ENCODE measurements at places on chromosomes 11 and 22. TPM values are rescaled to one million over a fixed set of nuclear protein-coding genes. Genes with fewer than 3 reads are reported as not detected.
A peak's percentile ranks its signal among the peaks of the same experiment; 100 is the strongest.

DNA sequence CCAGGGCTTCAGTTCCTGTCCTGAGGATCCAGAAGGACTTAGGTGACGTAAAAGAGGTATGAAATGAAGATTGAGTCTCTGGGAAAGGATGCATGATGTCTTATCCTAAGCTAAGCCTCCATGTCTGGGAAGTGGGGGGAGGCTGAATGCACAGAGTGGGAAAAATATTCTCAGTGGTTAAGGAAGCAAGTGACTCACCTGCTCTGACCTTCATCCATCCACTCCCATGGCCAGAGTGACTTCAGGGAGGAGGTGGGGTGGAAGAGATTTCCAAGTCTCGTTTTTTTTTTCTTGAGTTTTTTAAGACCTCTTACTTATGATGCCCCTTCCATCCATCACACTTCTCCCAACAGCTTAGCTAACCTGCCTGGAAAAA is 32.5 kb upstream of the POLD3 start:
- DNase-seq: peak; percentile 23

The ELF5 gene
- not detected for total RNA-seq

GRCh38 chr11:17400048-17400775 is 11.8 kb upstream of the KCNJ11 start:
- no peak for DNase-seq

GRCh38 chr11:124842305-124842704 is 22.9 kb upstream of the ROBO3 start:
- DNase-seq: no peak

DNA sequence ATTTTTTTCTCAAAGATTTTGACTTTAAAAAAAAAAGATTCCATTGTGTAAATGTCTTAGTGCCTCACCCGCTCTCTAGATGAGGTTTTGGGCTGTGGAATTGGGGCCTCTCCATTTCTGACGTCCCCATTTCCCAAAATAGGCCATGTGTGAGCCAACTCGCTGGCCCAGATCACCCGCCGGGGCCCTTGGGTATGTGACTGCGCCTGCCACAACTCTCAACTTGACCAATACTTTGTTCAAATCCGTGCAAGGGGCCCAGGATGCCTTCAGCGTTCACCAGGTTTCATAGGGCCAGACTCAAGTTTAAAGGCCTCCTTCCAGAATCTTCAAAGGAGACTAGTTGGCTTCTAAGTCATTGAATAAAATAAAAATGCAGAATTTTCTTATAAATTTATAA is 96.0 kb downstream of the DHCR7 start:
- no peak for DNase-seq

The GP1BB gene
- 2.8 TPM for total RNA-seq

- no peak for DNase-seq
Measured at GRCh38 chr11:129788278-129788677, 27.4 kb upstream of the TMEM45B start.

DNA sequence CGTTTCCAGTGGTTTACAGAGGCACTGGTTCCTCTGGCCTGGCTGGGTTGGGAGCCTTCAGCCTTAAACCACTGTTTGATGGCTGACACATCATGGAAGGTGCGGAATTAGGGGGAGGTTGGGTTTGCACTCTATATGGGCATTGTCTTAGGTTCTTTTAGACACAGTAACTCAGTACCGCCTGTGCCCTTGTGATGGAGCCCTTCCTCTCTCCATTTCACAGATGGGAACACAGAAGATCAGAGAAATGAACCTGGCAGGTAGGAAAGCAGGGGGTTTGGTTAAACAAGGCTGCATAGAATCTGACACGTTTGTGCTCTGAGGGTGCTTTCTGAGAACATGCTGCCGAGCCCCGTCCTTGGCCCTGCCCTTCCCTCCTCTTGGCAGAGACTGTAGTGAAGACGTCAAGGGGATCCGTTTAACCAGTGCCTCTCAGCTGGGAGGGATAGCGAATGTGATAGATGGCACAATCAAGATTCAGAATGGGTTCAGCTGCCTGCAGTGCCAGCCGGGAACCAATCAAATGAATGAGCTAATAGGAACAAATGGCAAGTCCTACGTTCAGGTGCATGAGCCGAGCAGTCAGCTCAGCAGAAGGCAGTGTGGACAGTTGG is 228.6 kb downstream of the TBC1D22A start:
- no peak for DNase-seq

DNA sequence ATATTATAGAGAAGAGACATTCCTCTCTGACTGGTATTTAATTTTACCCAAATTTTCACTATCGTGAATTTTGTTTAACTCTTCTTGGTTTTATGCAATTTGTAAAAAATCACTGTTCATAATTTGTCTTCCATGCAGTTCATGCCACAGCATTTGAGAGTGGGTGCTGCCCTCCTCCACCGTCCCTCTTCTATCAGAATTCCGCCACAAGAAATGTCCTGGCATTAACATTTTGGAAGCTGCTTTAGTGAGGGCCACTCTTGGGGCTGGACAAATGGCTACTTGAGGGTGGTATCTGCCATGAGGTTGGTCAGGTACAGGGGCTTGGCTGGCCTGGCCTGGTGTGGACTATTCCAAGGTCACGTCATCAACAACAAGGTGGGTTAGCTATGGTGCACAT is 68.3 kb upstream of the CLDN5 start:
- DNase-seq: no peak

The RAG2 gene
- not detected for total RNA-seq

The BBOX1 gene
- 0.62 TPM for total RNA-seq

DNA sequence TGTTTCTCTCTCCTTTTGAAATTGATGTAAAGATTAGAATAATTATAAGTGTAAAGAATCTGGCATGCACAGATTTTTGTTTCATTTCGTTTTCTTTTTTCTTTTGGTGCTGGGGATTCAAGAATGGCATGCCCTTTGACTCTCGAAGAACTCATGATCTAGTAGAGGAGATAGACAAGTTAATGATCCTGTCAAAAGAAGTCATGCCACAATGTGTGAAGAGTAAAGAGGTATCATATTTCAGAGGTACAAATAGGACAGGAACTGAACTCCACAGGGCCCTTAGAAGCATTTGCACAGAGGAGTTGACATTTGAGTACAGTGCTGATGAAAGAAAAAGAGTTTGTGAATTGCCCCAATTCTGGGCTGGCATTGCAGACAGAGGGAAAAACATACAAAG is 708.0 kb upstream of the ARHGAP42 start:
- DNase-seq: no peak

DNA sequence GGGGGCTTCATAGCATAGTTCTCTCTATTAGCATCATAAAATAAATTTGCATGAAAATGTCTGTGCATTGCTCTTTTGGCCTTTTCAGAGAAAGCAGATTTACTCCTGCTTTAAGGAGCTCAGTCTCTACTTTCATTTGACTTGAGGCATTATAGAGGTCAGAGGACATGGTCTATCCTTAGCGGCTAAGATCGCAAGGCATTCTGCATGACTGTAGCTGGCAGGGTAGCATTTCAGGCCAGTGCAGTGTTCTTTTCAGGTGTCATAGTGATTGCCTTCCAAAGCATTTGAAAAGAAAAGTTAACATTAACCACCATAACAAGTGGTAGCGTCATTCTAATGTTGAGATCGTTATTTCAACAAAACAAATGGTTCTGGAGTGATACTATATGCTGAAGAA is 126.5 kb downstream of the NCAM1 start:
- DNase-seq: no peak

The CCDC87 gene
- 0.34 TPM for total RNA-seq

GRCh38 chr11:68261006-68261405 is 10.8 kb downstream of the C11orf24 start:
- no peak for DNase-seq

- no peak for DNase-seq
Measured at GRCh38 chr11:79045018-79045799, 395.6 kb downstream of the TENM4 start.

The OR8D1 gene
- not detected for total RNA-seq

DNA sequence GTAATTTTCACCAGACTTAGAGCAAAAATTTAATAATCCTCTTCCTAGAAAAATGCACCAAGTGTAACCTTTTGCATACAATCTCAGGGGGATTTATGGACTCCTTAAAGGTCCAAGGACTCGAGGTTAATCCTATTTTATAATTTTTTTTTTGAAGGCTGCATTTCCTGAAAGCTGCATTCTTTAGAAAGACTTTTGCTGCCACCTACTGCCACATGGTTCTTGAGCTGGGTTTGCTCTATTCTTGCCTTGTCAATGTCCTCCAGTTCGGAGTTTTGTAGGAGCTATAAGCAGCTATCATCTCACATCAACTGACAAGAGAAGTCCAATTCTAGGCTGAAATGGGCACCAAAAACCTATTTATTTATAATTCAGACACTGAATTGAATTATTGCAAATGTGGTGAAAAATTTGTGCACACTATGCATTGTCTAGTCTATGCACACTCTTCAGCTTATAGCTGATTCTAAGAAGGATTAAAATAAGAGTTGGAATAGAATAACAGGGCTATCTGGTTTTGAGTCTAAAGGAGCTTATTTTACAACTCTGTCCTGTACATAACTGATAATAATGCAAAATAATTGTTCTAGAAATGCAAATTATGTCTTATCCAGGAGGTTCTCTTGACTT is 31.3 kb downstream of the TRAF6 start:
- DNase-seq: no peak

DNA sequence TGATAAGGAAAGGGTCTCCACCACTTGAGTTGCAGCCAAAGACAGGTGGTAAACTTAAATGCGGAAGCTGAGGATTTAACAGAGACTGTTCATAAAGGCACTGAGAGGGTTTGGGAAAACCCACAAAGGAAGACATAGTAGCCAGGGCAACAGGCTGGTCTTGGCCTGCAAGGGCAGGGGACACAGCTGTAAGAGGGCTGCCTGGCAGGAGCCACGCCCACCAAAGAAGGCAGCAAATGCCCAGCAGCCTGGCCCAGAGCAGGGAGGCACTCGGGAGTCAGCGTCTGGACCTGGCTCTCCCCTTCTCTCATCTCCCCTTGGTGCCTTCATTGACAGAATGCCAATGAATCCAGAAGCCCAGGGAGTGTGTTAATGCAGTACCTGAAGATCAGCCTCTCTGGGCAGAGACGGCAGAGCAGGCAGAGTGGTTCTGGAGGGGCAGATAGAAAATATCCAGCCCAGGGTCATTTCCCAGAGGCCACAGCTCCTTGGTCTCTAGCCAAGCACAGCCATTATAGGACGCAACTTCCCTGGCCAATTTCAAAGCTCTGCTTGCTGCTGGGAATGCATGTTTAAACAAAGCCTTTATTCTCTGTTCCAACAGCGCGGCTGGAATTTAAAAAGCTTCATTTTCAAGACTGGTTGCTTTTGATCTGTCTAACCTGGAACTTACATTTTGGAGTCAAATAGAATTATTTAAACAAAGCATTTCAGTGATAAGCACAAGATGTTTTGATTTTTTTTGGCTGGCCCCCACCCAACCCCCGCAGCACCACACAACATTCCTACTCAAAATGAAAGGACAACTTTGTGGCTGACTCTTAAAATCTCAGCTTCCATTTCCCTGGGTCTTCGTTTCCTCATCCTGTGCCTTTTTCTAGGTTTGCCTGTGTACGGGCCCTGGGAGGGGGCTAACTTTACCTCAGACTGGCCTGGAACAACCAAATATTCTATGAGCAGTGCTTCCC is 125.6 kb upstream of the LMO1 start:
- peak; percentile 5 for DNase-seq

DNA sequence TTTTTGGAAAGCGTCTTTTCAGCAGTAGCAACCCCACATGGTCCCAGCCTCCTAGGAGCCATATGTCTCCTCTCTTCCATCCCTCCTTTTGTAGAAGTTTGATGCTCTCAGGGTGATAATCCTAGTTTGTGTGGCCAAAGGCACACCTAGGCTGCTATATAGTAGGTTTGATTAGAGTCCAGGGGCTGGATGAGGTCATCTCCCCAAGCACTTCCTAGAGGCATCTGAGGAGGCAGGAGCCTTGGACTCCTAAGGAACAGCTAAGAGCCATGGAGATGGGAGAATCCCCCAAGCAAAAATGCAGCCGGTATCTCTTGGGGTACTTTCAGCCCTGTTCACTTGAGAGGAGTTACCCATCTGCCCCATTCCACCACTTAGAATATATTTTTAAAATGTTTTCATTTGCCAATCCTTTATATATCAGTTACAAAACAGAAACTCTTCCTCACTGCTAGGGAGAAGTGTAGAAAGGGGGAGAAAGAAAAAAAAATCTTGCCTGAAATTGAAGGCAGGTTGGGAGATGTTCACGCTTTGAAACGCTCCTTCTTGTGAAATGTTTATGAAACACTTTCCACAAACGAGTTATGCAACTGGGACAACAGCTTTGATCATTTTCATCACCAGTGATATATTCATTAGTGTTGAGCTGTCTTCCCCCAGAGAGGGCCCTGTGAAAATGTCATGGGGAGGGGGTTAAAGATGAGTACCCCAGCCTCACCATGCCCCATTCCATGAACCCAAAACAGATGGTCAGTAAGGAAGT is 31.9 kb upstream of the TLCD5 start:
- DNase-seq: no peak

DNA sequence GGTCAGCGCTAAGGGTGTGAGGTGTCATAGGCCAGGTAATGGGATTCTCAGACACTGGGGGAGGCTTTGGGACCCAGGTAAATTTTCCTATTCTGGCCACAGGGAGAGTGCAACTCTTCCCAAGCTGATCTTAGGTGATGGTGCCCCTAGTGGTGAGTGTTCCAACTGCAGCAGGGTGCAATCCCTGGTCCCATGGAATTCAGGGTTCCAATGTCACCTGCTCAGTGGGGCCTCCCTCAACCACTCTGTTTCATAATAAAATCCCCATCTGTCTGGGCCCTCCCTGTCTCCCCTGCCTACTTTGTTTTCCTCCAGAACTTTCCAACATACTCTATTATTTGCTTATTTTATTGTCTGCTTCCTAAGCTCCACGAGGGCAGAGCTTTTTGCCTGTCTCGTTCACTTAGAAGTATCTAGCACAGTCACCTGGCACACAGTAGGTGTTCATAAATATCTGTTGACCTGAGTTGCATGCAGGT is 2.9 kb upstream of the SGSM1 start:
- DNase-seq: no peak

The OR2AG2 gene
- 0.27 TPM for total RNA-seq

The HTR3B gene
- total RNA-seq: not detected

DNA sequence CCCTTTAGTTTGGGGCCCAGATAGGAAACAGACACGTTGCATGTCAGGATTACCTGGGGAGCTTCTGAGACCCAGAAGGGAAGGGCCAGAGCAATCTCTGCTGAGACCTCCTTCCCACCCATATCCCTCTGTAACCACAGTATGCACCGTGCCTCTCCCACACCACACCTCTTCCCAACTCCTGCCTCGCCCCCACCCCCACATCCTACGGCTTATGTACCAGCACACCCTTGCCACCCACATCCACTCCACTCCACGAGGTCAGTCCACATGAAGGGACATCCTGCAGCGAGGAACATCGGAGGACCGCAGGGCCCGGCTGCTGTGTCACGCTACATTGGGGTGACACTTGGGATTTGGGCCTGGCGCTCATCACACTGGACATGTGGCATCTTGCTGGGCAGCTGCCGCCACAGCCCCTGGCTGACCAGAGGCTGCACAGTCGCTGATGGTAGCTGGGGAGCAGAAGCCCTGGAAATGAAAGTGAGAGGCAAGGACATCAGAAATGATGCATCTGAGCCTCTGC is 118.3 kb upstream of the LMO1 start:
- no peak for DNase-seq

The MFRP gene
- not detected for total RNA-seq

Data from astrocyte (in vitro differentiated cells and primary cell).